ENCODE measurements at places on chromosomes 6 and 20.

DNA sequence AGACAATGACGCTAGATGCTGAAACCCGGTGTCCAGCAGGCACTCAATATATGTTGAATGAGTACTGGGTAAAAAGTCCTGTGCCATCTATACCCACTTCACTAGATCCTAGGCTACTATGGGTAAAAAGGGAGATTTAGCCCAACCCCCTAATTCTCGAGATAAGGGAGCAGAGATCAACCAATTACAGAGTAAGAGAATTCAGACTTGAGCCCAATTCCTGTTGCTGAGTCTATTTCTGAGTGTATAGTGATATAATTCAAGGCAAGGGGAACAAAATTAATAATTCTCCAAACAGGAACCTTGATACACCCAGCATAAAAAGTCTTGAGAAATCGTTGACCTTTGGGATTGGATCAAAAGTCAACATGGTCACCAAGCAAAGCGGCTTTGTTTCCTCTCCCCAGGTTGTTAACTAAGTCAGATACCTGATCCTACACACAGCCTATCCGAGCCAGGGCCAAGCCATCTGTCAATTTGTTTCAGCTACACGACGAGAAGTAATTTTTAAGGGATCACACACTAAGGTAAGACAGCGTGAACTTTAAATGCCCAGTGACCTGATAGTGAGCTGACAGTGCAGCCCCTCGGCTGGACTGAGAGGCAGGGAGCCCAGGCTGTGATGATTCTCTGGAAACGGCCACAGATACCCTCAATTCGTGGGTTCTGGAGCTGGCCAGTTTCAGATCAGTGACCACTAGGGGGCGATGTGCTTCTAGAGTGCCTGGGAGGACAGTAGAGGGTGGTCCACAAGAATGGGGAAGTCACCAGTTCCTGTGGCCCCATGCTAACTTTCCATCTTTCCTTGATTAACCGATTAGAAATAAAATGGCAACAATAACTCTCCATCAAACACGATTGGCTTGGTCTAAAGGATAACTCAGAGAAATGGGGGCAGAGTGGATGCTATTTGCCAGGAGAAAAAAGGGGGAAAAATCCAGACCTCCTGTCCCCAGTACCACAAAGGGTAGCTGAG is 46.2 kb downstream of the SLC22A23 start:
- DNase-seq: peak; percentile 63

- DNase-seq: no peak
These were observed 10.0 kb downstream of the PTK7 start for GRCh38 chr6:43086022-43086658.

DNA sequence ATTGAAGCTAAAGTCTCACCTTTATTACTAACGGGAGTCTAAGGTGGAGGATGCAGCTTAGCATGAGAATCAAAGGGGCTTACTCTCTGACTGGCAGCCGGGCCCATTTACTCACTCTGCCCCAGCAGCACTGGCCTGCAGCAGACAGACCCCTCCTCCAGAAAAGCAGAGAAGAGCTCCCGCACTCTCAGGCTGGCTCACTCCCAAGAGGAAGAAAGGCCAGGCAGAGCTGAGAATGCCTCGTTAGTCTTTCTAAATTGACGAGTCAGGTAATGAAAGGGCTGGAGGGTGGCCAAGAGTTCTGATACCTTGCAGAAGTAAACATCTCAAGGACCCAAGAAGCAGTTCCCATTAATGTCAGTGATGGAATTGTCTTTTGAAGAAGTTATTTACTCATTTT is 44.5 kb upstream of the IL20RA start:
- DNase-seq: no peak

- DNase-seq: no peak
These were observed 55.1 kb downstream of the ADNP start for GRCh38 chr20:50876063-50876685.

GRCh38 chr20:9145142-9145541 is 76.3 kb downstream of the PLCB4 start:
- no peak for DNase-seq

DNA sequence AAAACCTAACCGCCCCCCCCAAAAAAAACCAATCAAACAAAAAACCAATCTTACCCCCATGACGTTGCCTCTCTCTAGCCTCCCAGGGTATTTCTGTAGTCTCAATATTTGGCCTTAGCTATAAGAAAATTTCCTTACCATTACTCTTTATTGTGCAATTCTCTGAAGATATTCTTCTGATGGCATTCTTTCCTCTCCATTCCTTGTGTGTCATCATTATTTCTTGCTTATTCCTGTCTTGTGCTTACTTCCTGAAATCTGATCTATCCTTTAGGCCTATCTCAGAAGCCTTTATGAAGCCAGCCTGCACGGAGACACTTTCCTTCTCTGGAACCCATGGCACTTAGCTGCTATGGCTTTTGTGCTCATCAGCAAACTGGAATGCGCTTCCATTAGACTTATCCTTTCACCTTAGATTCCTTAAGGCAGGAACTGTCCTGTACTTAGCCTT is 65.9 kb upstream of the DDR1 start:
- no peak for DNase-seq

GRCh38 chr6:149493761-149494320 is 9.0 kb upstream of the ZC3H12D start:
- DNase-seq: no peak

DNA sequence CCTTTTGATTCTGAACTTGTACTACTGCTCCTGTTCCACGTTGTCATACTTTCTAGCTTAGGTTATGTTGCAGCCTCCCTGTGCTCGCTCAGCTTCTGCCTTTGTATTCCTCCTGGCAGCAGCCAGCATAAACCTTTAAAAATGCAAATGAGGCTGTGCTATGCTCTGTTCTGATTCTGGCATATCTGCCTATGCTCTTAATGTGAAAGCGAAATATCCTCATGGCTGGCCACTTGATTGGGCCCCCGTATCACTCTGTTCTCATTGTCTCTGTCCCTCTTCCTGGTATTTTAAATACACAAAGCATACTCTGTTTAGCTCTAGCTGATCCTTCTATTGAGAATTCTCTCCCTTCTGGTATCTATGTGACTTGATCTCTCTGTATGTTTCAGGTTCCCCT is 139.0 kb downstream of the JARID2 start:
- DNase-seq: no peak

DNA sequence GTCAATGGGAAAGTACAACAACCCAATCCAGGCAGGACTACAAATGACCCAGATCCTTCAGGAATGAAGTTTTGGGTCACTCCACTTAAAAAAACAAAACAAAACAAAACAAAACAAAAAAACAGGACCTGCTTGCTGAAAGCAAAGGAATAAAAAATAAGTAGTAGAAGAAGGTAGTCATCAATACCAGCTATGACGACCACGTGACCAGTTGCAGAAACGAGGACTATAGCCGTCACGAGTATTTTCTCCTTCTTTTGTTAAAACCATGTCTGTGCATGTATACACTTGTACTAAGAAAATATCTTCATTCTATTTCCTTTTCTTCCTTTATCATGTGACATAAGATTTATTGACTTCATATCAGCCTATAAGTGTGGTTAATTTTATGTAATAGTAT is 308.4 kb upstream of the DEFB112 start:
- no peak for DNase-seq

DNA sequence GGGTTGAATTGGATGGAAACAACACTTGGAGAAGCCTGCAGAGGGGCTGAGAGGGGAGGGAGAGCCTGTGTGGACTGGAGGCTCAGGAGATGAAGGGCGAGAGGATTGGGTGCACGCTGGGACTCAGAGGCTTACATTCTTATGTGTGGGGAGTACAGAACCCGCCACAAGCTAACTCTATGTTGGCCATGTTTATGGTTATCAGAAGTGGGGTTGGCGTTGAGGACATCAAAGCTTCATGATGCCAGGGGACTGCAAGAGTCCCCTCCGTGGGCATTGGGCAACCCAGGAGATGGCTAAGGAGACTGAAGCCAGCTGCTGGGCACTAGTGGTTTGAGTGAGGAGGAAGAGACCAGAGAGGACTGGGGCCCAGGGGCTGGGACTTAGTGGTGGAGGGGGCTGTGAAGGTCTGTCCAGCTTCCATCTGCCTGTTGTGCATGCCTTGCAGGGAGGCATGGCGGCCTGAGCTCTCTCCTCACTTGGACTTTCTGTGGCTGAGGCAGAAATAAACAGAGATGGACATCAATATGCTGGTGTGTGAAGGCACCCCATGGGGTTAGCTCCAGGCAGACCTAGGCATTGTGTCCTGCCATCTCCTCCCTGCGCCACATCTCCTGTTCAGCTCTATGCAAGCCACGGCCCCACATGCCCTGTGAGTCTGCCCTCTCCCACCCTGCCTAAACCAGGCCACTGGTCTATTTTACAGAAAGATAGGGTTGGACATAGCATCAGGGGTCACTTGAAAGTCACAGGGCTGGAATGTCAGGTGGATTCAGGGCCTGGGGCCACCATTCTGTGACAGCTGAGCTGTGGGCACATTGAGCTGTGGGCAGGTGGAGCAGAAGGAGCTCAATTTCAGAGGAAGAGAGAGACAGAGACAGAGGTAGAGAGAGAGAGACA is 61.6 kb downstream of the PHACTR3 start:
- DNase-seq: no peak

- DNase-seq: no peak
These were observed 34.7 kb downstream of the GHRH start for GRCh38 chr20:37226889-37227288.

GRCh38 chr6:57134954-57135353 is 37.2 kb upstream of the BAG2 start:
- no peak for DNase-seq

GRCh38 chr20:9228774-9229450 is 160.0 kb downstream of the PLCB4 start:
- no peak for DNase-seq

- no peak for DNase-seq
These were observed 19.2 kb downstream of the CST8 start for GRCh38 chr20:23510000-23510590.

DNA sequence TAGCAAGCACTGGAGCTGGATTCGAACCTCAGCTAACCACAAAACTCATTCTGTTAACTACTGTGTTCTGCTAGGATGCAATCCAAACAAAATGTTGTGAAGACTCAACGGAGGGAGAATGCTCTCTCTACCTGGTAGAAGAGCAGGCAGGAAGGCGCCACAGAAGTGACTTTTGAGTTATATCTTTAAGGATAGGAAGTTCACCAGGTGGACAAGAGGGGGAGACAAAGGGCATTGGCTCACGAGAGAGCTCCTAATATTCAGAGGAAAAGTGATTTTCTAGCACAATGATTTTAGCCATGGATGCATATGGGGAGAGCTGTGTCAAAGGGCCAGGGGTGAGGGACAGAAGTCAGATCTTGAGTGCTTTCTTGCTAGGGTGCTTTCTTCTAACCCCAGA is 108.4 kb upstream of the MAFB start:
- peak; percentile 10 for DNase-seq

DNA sequence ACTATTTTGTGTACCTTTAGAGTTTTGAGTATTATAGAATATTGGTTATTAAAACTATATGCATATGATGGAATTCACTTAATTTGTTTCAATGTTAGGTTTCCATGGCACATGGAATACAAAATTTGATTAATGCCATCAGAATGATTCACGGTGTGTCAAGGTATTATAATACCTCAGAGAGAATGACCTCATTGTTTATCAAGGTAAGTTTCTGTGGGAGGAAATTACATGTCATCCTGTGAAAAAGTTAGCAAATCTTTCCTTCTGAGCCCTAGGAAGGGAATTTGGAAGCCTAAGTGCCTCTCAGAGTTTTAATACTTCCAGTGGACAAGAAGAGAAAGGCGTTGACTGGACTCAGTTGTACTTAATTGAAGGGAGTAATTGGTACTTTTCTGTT is 40.8 kb downstream of the DNAH8 start:
- no peak for DNase-seq

GRCh38 chr20:61739832-61740118 is 325.9 kb downstream of the TAF4 start:
- DNase-seq: no peak
